Activated naive CD4-positive, alpha-beta T cell treated with anti-CD3 and anti-CD28 coated beads, Interleukin-2, amount 50 U/mL, for 72 hours (primary cell): ENCODE measurements at places on chromosomes 7 and 10.

DNA sequence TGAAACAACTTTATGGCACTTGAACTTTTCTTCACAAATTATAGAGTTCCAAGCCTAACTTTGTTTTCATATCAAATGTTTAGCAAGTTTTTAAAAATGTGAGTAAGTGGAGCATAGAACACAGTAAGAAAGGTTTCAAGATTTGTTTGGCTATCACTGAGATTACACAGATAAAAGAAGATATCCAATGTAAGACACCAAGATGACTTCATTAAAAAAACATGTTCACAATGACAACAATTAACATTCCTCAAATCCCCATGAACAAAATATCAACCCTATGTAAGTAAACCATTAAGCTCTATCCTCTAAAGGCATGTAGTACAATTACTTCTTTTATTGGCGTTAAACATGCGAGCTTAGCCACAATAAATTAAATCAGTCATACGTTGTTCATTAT is 129.7 kb downstream of the RELN start:
- no peak for DNase-seq

- DNase-seq, result no peak
These were observed 220.8 kb upstream of the PHYHIPL start for GRCh38 chr10:58955615-58956014.

- DNase-seq, result no peak
These were observed 448.2 kb upstream of the FOXK1 start for GRCh38 chr7:4233621-4234497.

- DNase-seq, result no peak
These were observed 2.6 kb downstream of the IFIT2 start for GRCh38 chr10:89304446-89304845.

DNA sequence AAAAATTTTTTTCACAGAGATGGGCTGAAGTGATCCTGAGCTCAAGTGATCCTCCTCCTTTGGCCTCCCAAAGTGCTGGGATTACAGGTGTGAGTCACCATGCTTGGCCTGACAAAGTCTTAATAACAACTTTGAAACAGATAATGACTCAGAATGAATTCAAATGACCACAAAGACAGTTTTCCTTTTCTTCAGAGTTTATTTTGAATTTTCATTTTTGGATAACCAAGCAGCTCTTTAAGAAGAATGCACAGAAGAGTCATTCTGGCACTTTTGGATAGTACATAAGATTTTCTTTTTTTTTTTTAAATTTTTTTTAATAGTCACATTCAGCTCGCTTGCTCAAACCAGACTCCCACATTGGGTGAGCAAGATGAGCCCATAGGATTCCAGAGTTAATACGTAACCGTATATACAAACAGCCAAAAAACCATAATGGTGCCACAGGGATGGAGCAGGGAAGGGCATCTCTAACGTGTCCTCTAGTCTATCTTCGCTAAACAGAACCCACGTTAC is 43.0 kb upstream of the NMT2 start:
- no peak for DNase-seq

GRCh38 chr7:39069031-39069430 is 91.3 kb downstream of the POU6F2 start:
- no peak for DNase-seq

DNA sequence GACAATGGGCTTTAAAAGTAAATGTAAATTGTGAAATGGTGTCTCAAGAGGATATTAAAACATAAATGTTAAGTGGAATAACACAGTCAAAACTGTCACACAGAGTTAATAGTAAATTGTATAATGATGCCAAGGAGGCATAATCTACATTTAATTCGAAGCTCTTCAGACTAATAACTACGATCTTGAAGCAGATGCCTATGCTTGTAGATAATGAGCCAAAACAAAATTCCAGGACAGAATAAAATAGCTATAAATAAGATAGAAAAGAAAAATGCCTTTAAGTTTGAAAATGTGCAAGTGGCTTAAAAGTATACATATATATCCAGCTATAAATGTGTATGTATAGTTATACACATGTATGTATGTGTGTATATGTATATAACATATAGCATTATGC is 17.5 kb downstream of the TWIST1 start:
- DNase-seq, result no peak
